ENCODE measurements at places on chromosomes 7 and 10.
A peak's percentile ranks its signal among the peaks of the same experiment; 100 is the strongest.

GRCh38 chr10:1643161-1643907 lies 94.0 kb downstream of the ADARB2 start:
- no peak for DNase-seq

DNA sequence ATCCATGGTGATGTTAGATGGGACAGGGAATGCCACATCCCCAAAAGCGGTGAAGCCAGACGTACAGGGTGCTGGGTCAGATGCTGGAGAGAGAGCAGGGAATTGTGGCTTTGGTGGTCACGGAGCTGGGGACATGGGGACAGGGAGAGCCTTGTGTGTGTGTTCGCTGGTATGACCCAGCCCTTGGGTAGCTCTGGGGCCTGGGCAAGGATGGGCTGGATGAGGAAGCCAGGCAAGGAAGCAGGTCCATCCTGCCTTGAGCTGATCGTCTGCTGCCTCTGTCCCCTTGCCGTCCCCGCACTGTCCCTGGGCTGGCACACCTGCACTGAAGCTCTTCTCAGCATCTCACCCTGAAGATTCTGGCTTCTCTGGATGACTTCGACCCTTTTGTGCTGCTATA lies 15.4 kb upstream of the CLDN4 start:
- no peak for DNase-seq

DNA sequence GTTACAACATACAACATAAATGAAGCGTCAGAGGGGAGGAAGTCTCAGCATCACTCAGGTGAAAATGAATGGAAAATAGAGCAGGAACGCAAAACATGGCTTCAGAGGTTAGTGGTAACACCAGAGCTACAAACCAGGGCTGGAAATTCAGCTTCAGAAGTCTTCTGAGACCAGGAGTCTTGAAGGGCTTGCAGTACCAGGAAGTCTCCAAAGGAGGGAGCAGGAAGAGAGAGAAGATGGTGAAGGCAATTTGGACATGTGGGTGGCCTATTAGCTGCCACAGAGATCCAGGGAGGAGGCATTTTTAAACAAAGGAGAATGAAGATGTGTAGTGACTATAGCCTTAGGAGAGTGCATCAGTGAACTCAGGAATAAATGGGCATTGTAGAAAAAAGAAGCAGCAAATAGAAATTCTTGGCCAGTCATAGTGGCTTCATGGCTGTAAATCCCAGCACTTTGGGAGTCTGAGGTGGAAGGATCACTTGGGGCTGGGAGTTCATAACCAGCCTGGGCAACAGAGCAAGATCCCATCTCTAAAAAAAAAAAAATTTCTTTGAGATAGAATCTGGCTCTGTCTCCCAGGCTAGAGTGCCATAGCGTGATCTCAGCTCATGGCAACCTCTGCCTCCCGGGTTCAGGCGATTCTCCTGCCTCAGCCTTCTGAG lies 9.3 kb upstream of the TET1 start:
- DNase-seq: peak; percentile 84

DNA sequence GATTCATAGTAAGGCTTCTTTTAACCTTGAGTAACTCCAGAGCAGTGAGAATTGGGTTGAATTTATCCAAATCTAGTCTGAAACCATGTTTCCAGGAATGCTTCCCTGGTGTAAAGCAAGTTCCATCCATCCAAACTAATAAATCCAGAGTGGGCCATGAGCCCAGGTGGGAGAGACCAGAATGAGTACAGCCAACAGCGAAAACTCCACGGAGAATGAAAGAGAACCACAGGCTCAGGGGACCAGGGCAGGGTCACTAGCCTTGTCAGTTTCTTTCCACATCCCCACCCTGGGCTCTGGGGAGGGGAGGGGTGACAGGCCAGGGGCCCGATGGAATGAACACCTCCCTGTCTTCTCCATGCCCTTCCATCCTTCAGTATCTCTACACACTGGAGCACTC lies 180.1 kb downstream of the NEURL1 start:
- no peak for DNase-seq

- no peak for DNase-seq
Measured at GRCh38 chr7:73613954-73614735, 10.2 kb downstream of the MLXIPL start.

- no peak for DNase-seq
Measured at GRCh38 chr7:18513343-18513742, 17.8 kb downstream of the HDAC9 start.

DNA sequence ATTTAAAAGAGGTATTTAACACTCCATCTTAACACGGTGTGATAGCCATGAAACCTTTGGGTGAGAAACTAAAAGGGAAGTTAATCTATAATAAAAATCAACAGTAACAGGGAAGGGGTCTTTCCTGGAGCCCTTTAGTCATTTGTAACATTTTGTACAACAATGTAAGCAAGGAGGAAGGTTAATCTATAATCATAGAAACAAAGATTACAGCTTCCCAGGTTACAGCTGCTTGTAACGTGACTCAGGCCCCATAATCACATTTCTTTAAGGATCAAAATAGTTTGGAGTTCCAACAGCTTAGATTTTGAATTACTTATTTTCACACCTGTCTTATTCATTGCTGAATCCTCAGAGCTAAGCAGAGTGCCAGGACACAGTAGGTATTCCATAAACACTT lies 17.9 kb upstream of the CC2D2B start:
- no peak for DNase-seq

GRCh38 chr7:1156782-1157535 lies 3.0 kb downstream of the ZFAND2A start:
- no peak for DNase-seq

DNA sequence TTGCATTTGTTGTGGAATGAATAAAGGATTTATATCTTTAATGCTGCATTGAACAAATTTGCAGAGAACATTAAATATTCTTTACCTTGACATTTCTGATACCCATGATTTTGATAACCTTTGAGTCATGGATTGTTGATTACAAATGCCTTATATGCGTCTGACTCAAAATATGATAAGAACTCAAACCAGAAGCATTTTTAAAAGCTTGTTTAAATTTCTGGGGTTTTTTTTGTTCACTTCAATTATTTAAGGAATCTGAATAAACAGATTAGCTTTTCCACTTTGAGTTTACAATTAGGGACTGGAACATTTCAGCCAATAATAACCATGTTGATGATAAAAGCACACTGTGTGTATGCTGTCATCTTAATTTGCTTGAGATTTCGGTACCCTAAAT lies 253.5 kb downstream of the NRG3 start:
- no peak for DNase-seq

DNA sequence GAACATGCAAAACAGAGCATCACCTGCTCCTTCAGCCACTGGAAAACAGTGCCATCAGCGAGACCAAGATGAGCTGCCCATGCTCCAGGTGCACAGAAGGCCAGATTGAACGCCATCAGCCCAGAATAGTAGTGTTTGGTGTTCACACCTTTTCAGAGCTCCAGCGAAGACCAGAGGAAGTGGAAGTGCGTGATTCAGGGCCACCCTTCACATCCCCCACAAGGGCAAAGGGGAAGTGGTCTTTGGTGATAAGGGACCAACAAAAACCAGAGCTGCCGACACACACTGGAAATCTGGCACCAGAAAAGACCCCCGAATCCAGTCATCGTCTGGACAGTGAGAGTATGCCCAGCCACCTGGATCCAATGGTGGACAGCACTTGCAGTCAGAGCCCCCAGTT lies 29.5 kb upstream of the TMEM72 start:
- DNase-seq: no peak

- DNase-seq: no peak
Measured at GRCh38 chr7:100418930-100419659, 9.4 kb downstream of the ZCWPW1 start.

DNA sequence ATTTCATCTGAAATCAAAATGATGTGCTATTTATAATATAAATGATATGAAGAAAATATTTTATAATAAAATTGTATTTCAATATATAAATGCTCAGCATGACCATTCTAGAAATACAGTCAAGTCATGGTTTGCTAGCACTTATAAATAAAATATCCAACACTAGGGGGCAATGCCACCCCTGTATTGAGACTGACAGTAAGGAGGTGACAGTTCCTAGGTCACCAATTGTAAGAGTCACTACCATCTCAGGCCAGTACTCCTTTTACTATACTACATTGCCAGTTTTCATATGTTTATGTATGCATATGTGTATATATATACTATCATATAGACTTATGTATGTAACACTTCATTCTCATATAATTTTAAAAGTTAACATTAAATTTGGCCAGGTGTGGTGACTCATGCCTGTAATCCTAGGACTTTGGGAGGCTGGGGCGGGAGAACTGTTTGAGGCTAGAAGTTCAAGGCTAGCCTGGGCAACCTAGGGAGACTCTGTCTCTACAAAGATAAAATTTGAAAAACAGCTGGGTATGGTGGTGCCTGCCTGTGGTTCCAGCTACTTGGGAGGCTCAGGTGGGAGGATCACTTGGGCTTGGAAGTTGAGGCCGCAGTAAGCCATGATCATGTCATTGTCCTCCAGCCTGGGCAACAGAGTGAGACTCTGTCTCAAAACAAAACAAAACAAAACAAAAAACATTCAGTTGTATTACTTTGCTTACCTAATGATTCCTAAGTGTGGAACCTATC lies 2.4 kb upstream of the CNOT4 start:
- peak; percentile 89 for DNase-seq

DNA sequence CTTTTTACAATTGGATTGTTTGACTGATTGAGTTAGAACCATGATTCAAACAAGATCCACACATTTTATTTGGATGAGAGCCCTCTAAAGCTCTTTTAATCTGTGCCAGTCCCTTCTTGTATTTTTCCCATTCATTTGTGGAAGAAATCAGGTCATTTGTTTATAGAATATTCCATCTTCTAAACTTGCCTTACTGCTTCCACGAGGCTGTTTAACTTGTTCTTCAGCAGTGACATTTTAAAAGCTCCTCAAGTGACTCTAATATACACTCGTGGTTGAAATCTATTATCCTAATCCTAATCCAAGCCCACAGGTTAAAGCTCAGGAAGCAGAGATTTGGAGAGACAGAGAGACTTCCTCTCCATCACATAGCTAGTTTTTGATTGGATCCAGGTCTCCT lies 155.4 kb upstream of the SVIL start:
- no peak for DNase-seq

DNA sequence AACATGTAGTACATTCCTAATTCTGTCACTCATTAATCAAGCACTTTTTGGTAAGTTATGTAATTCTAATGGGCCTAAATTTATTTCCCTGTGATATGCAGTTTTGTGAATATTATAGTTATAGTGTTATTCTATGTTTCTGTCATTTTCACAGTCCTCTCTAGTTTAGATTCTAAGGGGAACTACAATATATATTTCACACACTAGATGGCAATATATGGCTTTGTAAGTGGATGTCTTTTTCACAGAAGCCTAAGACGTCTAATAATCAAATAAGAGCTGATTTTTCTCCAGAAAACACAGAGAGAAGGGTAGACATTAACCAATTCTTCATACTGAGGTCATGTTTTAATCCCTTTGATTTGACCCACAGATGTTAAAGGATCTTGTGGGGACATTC lies 18.0 kb downstream of the RNLS start:
- peak; percentile 62 for DNase-seq

DNA sequence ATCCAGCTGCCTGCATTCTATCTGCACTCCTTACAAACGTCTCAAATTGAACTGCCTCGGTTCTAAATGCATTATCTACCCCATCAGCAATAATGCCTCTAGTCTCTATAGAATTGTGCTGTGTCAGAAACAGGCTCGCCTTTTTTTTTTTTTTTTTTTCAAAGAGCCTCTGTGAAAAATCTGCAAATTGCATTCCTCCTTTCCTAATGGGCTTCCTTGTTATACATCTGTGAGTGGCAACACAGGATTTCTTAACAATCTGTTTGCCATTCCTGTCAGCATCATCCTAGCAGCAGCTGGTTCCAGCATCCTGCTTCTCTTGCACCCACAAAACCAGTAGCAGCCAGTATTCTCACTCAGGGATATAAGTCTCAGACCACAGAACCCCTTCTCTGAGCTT lies 413.5 kb upstream of the SEMA3D start:
- peak; percentile 22 for DNase-seq

DNA sequence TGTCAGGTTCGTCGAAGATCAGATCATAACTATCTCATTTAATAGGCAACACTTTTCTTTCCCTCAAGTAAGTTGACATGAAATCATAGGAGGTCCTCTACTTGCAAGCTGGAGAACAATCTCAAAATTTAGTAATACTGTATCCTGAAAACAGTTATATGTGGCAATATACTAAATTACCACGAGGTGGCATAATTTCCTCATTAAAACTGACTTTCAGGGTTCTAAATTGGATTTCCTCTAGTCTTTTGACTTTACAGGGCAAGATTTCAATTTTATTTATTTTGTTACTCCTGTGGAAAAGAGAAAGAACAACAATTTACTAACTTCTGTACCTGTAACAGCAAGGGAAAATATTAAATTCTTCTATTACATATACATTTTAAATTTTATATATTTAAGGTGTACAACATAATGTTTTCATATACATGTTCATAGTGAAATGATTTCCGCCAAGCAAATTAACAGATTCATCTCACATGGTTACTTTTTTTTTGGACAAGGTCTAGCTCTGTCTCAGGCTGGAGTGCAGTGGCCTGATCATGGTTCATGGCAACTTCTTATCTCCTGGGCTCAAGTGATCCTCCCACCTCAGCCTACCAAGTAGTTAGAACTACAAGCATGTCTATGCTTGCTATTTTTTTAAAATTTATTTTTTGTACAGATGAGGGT lies 53.4 kb upstream of the CYP2C18 start:
- DNase-seq: peak; percentile 35

- peak; percentile 43 for DNase-seq
Measured at GRCh38 chr10:75294866-75295701, 59.3 kb upstream of the COMTD1 start.

Data from pons (tissue), 1 donor.